ENCODE measurements at places on chromosomes 3 and 15. TPM values are rescaled to one million over a fixed set of nuclear protein-coding genes. Genes with fewer than 3 reads are reported as not detected.

The PLSCR5 gene
- total RNA-seq: not detected

GRCh38 chr15:55799291-55800212 is 56.6 kb upstream of the PRTG start:
- H3K27ac ChIP-seq: no peak overlapping the region
- H3K27me3 ChIP-seq: no peaks in the 10 kb centered on the region
- H3K36me3 ChIP-seq: no peaks in the 10 kb centered on the region
- peak; percentile 84 for DNase-seq
- H3K4me3 ChIP-seq: no peak overlapping the region
- no peaks in the 10 kb centered on the region for H3K4me1 ChIP-seq

GRCh38 chr3:135930255-135930654 is 35.3 kb upstream of the PPP2R3A start:
- no peaks in the 10 kb centered on the region for H3K27me3 ChIP-seq
- H3K27ac ChIP-seq: no peak overlapping the region
- H3K4me3 ChIP-seq: no peak overlapping the region
- H3K4me1 ChIP-seq: no peaks in the 10 kb centered on the region
- no peak for DNase-seq

The AMT gene
- total RNA-seq: 46.5 TPM

DNA sequence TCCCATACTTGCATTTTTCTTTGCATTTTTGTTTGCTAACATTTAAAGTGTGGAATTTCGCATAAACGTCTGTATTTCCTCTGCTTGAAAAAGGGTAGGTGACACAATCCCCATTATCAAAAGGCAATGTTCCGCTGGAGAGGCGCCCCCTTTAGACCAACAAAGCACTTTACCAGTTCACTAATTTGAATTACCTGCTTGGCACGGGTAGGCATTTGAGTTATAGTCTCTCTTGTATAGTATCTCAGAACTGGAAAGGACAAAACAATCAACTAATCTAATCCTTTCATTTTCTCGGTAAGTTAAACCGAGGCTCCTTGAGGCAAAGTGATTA is 775 bp upstream of the CCDC39 start:
- H3K4me3 ChIP-seq: peak overlapping the region; percentile 68
- no peak overlapping the region for H3K27ac ChIP-seq
- H3K27me3 ChIP-seq: no peaks in the 10 kb centered on the region
- no peaks in the 10 kb centered on the region for H3K36me3 ChIP-seq
- H3K4me1 ChIP-seq: no peaks in the 10 kb centered on the region
- DNase-seq: no peak

DNA sequence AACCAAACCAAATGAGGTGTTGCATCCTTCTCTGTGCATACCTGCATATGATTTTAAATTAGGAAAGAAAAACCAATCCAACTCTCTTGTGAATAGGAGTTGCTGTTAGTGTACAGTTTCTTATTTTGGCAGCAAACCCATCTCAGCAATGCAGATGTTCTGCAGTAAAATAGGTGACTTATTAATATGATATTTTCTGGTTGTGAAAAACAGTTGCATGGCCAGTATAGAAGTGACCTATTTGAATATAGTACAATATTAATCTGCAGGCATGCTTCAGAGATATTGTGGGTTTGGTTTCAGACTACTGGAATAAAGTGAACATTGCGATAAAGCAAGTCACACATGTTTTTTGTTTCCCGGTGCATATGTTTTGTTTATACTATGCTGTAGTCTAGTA is 42.2 kb downstream of the AKAP13 start:
- no peaks in the 10 kb centered on the region for H3K27me3 ChIP-seq
- DNase-seq: no peak
- H3K4me1 ChIP-seq: no peaks in the 10 kb centered on the region
- no peak overlapping the region for H3K27ac ChIP-seq
- no peak overlapping the region for H3K4me3 ChIP-seq

The GUCA1C gene
- not detected for total RNA-seq

The FGF12 gene
- total RNA-seq: 13.6 TPM

The EMC7 gene
- total RNA-seq: 39.0 TPM

The EFCC1 gene
- total RNA-seq: 0.37 TPM

GRCh38 chr3:76582632-76583378 is 457.1 kb upstream of the ROBO2 start:
- H3K4me3 ChIP-seq: no peak overlapping the region
- H3K36me3 ChIP-seq: no peaks in the 10 kb centered on the region
- no peaks in the 10 kb centered on the region for H3K4me1 ChIP-seq
- no peaks in the 10 kb centered on the region for H3K27me3 ChIP-seq

DNA sequence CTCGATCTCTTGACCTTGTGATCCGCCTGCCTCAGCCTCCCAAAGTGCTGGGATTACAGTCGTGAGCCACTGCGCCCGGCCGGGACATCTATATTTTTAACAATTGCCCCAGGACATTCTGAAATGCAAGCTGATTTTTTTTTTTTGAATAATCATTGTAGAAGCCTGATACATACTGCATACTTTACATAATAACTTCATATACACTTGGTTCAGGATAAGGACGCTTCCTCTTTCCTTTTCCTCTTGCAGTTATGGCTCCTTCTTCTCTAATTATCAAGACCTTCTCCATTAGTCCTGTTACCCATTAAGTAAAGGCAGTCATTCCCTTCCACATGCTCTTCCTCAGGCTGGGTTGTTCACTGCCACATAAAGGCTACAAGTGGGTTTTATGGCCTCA is 58.3 kb downstream of the SLCO3A1 start:
- H3K36me3 ChIP-seq: no peaks in the 10 kb centered on the region
- no peak for DNase-seq
- H3K27ac ChIP-seq: no peak overlapping the region
- no peak overlapping the region for H3K4me3 ChIP-seq
- H3K4me1 ChIP-seq: 0 out of 2 replicates have a peak, but pooled peaks cover 6% of the 10 kb centered on the region

GRCh38 chr15:93414576-93415231 is 325.7 kb upstream of the RGMA start:
- H3K27me3 ChIP-seq: no peaks in the 10 kb centered on the region
- H3K36me3 ChIP-seq: no peaks in the 10 kb centered on the region
- no peaks in the 10 kb centered on the region for H3K4me1 ChIP-seq
- no peak overlapping the region for H3K4me3 ChIP-seq
- H3K27ac ChIP-seq: no peak overlapping the region

The MST1R gene
- total RNA-seq: 4.8 TPM

DNA sequence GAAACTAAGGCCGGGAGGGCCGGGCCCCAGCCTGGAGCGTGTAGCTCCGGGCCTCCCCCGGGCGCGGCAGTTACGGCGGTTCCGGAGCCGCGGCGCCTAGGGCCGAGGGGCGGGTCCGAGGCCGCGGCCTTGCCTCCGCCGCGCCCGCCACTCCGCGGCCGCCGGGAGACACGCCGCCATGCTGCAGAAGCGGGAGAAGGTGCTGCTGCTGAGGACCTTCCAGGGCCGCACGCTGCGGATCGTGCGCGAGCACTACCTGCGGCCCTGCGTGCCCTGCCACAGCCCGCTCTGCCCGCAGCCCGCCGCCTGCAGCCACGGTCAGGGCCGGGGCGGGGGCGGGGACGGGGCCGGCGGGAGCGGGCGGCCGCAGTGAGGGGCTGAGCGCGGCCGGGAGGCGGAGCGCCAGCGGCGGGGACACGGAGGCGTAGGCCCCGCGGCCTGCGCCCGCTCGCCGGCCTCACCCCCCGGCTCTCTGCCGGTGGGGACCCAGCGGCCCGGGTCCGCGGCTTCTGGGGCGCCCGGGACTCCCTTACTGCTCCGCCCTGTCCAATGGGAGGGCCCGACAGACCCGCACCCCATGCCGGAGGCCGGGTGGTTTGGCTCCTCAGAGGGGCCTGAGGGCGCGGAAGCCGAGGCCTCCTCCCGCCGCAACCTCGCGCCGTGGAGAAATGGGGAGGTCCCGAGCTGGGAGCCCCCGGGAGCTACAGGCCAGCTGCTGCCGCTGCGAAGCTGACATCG is at the start of gene DIS3L:
Gene DIS3L, plus strand, starts transcription at position 150 of the 738 bp plus-strand sequence. Its CDS starts 29 bp downstream, at position 179.
- H3K27ac ChIP-seq: peak within 1 kb of the TSS; percentile 65
- peak within 1 kb of the TSS; percentile 65 for H3K4me3 ChIP-seq
- peaks cover 12% of the 10 kb centered on the region for H3K4me1 ChIP-seq

GRCh38 chr15:83838763-83839162 is 184.8 kb downstream of the ADAMTSL3 start:
- no peak overlapping the region for H3K4me3 ChIP-seq
- H3K27me3 ChIP-seq: no peaks in the 10 kb centered on the region
- no peaks in the 10 kb centered on the region for H3K36me3 ChIP-seq
- no peaks in the 10 kb centered on the region for H3K4me1 ChIP-seq
- H3K27ac ChIP-seq: no peak overlapping the region

DNA sequence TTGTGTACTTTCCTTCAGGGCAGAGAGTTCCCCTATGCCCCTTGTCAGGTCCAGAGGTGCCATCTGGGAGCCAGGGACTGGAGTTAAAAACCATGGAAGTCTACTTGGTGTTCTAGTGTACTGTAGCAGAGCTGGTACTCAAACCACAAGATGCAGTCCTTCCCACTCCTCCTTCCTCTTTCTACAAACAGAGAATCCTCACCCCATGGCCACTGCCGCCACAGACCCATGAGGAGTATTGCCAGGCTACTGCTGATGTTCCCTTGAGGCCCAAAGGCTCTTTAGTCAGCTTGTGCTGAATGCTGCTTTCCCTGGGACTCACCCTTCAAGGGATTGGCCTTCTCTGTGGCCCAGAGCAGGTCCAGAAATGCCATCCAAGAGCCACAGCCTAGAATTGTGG is 229.2 kb upstream of the ZPLD1 start:
- H3K4me3 ChIP-seq: no peak overlapping the region
- DNase-seq: no peak
- no peaks in the 10 kb centered on the region for H3K36me3 ChIP-seq
- peaks cover 10% of the 10 kb centered on the region for H3K4me1 ChIP-seq

All from H1 (cell line).